ENCODE measurements at places on chromosomes 11 and 22.

DNA sequence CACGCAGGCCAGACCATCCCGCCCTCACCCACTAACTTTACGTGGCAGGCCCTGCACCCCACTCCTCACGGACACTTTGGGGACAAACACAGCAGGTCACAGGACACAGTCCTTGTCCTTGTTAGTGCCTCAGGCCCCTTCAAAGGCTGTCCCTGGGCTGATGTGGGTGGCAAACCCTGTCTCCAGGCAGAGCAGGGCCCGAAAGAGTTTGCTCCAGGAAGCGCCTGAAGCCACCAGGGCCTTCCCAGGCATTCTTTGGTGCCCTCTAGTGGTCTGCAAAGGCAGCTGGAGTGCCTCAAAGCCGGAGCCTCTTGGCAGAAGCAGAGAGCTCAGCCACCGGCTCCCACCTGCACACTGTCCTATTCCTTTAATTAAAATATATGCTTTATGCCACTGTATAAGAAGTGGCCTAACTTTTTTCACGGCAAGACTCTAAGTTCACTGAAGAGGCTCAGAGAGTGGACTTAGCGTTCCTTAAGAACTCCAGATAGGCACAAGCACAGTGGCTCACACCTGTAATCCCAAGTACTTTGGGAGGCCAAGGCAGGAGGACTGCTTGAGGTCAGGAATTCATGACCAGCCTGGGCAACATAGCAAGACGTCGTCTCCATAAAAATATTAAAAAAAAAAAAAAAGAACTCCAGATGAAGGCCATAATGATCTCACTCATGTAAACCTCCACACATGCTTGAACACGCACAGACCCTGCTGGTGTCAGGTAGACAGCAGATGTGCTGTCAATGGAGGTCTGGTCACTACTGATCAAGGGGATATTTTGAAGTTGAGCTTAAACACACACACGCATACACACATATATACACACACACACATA, 11.1 kb downstream of the TXN2 start:
- DNase-seq, result no peak

DNA sequence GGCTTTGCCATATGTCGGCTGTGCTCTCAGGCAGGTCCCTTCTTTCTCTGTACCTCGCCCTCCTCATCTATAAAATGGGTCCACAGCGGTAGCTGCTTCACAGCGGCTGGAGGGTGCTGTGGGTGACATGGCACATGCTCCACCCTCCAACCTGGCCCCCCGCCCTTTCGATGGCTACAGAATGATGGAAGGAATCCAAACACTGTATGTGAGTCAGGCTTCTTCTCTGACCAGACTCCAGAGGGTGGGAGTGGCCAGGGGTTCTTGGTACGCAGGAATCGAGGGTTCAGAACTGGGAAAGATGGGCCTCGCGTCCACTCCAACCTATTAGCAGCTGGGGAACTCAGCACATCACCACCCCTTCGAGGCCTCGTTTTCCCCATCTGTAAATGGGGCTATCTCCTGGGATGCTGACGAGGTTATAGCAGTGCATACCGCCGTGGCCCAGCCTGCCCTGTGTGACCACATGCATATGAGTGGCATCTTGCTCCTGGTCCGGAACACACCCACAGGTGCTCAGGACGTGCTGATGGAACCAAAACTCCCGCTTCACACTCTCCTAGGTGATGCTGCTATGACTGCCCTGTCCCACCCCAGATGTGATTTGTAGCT, 26.4 kb downstream of the MN1 start:
- DNase-seq, result no peak

DNA sequence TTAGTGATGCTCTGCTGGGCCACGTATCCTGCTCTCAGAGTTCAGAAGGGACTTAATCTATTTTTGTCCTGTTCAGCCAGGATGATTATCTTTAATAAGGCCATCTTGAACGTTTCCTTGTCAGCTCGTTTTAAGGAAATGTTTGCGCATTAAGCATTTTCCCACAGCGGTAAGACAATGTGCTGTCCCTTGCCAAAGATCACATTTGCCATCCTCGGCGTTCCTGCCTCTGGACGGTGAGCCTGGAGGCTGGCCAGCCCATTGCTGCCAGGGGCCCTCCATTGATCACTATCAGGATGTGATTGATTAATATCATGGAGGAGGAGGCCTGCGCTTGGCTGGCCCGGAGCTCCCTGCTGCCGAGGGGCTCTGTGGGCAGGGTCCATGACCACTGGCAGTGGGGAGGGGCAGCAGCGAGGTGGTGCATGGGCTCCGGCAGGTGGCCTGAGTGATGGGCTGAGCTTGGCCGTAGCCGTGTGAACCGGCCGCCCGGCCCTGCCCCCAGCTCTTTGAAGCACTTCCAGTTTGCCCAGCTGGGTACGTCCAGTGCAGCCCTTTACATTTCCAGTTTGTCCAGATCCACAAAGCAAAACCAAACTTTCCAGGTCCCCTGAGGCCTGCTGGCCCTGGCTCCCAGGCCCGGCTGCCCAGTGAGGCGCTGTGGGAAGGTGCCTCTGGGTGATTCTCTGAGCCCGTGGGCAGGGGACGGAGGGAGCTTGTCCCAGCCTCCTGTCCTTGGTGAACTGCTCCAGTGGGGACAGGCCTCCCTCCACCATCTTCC, 49.5 kb upstream of the SMIM38 start:
- DNase-seq, result no peak

GRCh38 chr11:134478176-134478575, 66.1 kb upstream of the B3GAT1 start:
- DNase-seq, result no peak

DNA sequence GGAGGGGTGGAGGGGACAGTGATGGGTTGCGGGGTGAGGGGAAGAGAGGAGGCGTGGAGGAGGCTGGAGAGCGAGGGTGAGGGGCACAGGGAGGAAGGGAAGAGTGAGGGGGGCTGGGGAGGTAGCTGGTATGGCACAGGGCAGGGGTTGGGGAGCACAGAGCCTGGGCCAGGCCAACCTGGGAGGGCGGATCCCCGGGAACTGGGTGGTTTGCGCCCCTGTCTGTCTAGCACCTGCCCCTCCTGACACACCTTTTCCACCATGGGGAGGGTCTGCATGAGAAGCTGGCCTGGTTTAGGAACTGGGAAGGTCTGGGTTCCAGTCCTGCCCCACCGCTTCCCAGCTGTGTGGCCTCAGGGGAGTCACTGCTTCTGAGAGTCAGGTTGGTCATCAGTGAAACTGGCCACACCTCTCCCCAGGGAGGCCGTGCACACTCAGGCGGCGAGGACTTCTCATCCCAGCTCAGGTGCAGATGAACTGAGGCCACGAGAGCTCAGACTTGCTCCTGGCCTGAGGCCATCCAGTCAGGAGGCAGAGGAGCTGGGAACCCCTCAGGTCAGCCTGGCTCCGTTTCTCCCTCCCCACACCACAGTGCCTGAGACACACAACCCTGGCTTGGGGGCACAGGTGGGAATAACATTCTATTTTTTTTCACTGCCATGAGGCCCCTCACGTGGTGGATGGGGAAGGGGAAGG, 95.6 kb downstream of the PHF21B start:
- no peak for DNase-seq

DNA sequence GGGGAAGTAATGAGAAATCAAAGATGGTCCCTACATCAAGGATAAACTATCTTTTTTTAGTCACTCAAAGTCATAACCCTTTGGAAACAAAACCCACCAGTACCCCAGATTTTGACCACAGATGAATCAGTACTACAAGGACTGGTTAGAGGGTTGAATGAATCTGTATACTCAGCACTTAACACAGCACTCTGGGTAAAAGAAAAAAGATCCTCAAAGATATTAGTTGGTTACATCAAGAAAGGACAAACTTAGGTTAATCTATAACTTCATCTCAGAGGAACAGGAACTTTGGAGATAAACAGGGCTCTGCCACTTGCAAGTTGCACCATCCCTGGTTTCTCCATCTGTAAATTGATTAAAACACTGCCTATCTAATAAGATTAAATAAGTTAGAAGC, 18.8 kb downstream of the SC5D start:
- DNase-seq, result no peak

Data from retinal pigment epithelial cell (primary cell).